T-helper 17 cell (primary cell): ENCODE measurements at places on chromosomes 2 and 18. TPM values are rescaled to one million over a fixed set of nuclear protein-coding genes. Genes with fewer than 3 reads are reported as not detected.

DNA sequence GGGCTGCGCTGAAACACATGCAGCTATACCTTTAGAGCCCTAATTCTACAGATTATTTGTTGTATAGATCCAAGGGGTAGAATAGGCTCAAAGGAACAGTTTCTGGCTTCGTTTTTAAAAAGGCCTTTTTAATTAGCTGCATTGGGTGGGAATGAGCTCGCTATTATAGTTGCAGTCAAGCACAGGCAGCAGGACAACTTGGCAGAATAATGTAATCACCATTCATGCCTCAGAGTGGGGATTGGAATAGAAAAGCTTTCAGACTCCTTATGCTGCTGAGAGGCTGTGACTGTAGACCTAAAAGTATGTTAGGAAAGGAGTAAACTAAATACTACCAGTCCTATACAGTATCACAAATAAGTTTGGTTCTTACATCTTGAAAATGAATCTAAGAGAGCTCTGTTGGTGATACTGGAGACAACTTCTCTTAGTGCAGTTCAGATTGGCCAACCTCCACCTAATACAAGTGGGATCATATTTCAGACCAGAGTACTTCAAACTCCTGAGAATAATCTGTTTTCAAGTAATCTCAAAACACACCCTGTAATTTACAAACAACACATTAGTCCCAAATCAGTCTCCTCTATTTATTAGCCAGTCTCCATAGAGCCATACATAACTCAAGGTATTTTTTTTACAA is 121.4 kb downstream of the ANTXR1 start:
- no peak overlapping the region for H3K4me3 ChIP-seq
- H3K4me1 ChIP-seq, result no peaks in the 10 kb centered on the region
- H3K27me3 ChIP-seq, result peaks cover 44% of the 10 kb centered on the region
- no peak for DNase-seq
- no peaks in the 10 kb centered on the region for H3K36me3 ChIP-seq
- H3K27ac ChIP-seq, result no peak overlapping the region

The SLC11A1 gene
- 23.9 TPM for total RNA-seq

The EPHA4 gene
- 70.7 TPM for total RNA-seq

DNA sequence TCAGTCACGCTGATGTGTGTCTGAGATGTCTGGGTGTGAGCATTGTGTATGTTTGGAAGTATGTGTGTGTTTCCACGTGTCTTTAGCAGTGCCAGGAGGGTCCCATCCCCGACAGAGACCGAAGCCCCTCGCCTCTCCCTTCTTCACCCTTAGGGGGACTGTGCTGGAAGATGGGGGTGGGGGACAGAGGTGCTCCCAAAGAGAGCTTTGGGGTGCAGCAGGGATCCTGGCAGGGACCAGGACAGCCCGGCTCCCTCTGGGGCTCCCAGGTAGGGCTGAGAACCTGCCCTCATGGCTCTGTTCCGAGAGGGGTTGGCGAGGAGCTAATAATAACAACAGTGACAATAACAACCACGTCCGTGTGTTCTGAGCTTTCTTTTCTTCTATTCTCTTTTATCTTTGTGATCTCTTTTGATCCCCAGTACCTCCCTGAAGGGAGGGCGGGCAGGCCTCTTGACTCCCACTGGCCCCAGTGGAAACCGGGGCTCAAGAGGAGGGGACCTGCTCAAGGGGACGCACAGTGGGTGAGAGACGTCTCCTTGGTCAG is 57.6 kb downstream of the SMAD7 start:
- H3K27me3 ChIP-seq, result no peaks in the 10 kb centered on the region
- peaks cover 17% of the 10 kb centered on the region for H3K4me1 ChIP-seq
- H3K27ac ChIP-seq, result no peak overlapping the region

The ASAP2 gene
- total RNA-seq, result 14.8 TPM

The CRYGC gene
- not detected for total RNA-seq

The REG3G gene
- not detected for total RNA-seq

DNA sequence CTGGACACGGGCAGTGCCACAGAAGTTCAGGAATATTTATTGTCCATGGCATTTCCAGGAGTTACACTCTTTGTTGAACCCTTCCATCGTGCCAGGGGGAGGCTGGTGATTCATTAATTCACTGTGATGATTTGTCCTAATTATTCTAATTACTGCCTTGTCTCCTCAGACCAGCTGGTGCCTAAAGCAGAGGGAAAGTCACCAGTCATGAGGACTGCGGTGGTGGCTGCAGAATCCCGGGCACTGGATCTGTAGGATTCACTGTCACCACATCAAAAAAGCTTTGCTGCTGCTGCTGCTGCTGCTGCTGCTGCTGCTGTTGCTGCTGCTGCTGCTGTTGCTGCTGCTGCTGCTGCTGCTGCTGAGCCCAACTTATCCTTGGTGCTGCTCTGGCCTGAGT is 908.2 kb downstream of the TSN start:
- no peak overlapping the region for H3K4me3 ChIP-seq
- no peaks in the 10 kb centered on the region for H3K36me3 ChIP-seq
- H3K4me1 ChIP-seq, result no peaks in the 10 kb centered on the region

DNA sequence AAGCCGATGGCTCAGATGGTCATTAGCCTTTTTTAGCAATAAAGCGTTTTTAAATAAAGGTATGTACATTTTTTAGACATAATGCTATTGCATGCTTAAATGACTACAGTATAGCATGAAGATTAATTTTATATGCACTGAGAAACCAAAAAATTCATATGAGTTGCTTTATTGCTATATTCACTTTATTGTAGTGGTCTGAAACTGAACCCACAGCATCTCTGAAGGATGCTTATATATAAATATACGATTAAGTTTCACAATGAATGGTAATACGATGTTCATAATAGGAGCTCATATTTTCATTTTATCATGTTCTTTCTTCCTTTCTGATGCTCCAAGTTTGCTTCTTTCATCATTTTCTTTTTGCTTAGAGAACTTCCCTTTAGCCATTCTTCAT is 132.8 kb downstream of the DNAH6 start:
- no peak overlapping the region for H3K4me3 ChIP-seq
- no peak for DNase-seq
- no peak overlapping the region for H3K27ac ChIP-seq
- peaks cover 36% of the 10 kb centered on the region for H3K4me1 ChIP-seq
- H3K36me3 ChIP-seq, result no peaks in the 10 kb centered on the region
